Fibroblast of skin of right biceps (primary cell): ENCODE measurements at places on chromosomes 11 and 22.

GRCh38 chr11:133934599-133935550 lies 21.9 kb downstream of the IGSF9B start:
- peak; percentile 61 for DNase-seq

DNA sequence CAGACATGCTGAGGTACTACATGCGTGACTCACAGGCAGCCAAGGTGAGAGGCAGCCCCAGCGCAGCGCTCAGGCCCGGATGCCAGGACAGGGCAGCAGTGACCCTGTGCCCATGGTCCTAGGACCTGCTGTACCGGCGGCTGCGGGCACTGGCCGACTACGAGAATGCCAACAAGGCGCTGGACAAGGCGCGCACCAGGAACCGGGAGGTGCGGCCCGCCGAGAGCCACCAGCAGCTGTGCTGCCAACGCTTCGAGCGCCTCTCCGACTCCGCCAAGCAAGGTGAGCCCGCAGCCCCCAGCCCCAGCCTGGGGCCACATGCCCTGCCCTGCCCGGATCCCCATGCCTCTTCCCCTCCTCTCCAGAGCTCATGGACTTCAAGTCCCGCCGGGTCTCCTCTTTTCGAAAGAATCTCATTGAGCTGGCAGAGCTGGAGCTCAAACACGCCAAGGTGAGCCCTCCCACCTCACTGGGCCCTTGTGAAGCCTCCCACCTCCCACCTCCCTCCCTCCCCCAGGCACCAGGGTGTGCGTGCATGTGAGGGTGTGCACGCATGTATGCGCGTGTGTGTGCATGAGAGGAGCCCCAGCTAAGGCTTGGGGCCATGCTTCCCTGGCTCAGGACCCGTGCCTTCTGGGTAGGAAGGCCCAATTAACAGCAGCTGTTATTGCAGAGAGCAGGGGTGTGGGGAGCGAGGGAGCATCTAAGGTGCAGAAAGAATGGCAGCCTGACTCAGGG lies 5.3 kb downstream of the CFL1 start:
- DNase-seq, result no peak

GRCh38 chr11:20621679-20622078 lies 22.3 kb downstream of the SLC6A5 start:
- no peak for DNase-seq

- DNase-seq, result no peak
These were observed 90.4 kb upstream of the SHISAL1 start for GRCh38 chr22:44403166-44403565.

- no peak for DNase-seq
These were observed 23.4 kb downstream of the GTPBP1 start for GRCh38 chr22:38728871-38729796.

- DNase-seq, result no peak
These were observed 117.0 kb downstream of the MPPED1 start for GRCh38 chr22:43528601-43529360.

GRCh38 chr22:44623771-44624510 lies 78.1 kb upstream of the PRR5 start:
- DNase-seq, result peak; percentile 17

DNA sequence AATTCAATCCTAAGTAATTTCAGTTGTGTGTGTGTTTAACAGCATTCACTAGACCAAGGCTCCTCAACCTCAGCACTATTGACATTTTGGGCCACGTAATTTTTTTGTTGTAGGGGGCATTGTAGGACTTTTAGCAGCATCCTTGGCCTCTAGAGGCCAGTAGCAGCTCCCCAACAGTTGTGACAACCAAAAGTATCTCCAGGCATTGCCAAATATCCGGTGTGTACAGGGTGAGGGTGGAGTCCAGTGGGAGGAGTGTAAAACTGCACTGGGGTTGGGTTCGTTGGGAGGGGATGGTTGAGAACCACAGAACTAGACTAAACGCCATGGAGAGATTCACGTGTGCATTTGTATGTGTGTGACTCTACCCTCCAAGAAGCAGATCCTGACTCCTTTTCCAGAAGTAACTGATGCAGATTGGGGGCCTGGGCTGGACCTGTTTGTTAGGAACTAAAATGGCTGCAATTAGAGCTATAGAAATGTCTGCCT lies 5.9 kb upstream of the PHF21A start:
- DNase-seq, result peak; percentile 75

DNA sequence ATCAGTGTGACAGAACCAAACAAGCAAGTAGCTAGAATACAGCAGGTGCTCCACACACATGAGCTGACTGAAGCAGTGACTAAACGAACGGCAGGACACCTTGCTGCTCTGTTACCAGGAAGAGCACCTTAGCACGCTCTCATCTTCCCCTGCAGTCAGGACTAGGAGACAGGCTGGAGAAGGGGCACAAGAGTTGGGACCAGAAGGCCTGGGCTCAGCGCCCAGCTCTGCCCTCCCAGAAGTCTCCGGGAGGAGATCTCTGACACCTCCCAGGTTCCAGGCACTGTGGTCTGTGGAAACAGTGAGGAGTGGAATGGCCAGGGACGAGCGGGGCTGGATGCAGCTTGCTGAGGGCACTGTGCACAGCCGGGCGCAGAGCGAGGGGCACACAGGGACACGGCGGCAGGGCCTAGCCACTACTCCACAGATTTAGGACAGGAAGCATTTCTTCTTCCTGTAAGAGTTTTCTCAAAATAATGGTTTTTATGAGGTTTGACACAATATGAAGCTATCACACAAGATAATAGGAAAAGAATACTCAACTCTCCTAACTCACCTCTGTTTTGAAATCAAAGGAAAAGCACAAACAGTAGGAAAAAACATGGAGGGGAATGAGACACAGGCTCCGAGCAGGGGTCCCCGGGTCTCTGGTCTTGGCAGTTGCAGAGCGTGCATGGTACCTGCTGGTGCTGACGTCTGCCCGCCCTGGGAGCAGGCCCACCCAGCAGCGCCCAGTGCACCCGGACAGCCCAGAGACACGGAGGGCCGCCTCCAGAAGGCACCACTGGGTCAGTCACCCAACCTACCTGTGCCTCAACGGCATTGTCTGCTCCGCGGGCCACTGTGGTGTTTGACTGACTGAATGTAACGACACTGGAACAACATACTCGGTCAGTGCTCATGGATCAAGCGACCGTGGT lies 67.6 kb downstream of the NCAPD3 start:
- DNase-seq, result no peak

DNA sequence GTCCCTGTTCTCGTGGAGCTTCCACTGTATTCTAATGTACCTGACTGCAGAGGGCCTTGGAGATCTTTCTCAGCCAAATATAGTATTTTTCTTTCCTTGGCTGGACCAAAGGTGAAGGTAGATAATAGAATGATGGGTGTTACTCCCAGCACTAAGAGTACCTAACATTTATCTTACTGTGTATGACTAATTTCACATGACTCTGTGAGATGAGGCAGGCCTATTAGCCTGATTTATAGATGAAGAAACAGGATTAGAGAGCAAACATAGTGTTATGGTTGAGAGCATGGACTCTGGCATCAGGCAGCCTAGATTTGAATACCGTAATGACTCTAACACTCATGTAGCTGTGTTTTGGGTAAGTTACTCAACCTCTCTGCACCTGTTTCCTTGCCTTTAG lies 2.7 kb downstream of the ACO2 start:
- DNase-seq, result no peak

DNA sequence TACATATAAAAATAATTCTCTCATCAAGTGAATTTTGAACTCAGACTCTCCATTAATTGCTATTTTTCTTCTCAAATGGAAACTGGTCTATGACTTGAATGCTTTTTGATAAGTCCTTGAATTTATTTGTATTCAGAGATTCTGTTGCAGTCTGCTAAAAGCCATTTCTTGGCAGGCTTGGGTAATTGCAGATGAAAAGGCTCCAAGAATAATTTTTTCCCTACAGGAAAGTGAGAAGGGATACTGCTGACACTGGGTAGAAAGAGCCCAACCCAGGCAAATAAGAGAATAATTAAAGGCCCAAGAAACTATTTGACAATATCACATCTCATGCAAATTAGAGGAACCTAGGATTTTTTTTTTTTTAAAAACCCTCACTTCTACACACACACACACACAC lies 246.5 kb upstream of the DDI1 start:
- no peak for DNase-seq

- peak; percentile 26 for DNase-seq
These were observed 19.2 kb downstream of the SERPIND1 start for GRCh38 chr22:20792966-20793728.

- DNase-seq, result peak; percentile 82
These were observed 7.2 kb downstream of the FLI1 start for GRCh38 chr11:128701086-128701485.

DNA sequence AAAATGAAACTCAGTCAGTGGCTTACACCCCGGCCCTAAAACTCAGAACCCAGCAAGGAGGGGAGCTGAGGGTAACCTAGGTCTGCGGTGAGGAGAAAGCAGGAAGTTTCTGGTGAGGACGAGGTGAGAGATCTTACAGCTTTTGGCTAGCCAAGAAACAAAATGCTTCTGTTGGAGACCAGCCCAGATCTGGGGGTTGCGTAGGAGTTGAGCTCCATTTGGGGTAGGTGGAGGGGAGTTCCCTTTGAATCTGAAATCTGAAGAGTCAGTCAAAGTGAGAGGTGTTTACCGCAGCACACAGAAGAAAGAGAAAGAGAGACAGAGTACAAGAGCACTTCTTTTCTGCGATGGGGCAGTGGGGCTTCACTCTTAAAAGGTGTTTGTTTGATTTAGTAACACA lies 29.6 kb downstream of the EHF start:
- DNase-seq, result no peak

GRCh38 chr11:65887723-65888162 lies 528 bp downstream of the FIBP start:
- DNase-seq, result peak; percentile 47

DNA sequence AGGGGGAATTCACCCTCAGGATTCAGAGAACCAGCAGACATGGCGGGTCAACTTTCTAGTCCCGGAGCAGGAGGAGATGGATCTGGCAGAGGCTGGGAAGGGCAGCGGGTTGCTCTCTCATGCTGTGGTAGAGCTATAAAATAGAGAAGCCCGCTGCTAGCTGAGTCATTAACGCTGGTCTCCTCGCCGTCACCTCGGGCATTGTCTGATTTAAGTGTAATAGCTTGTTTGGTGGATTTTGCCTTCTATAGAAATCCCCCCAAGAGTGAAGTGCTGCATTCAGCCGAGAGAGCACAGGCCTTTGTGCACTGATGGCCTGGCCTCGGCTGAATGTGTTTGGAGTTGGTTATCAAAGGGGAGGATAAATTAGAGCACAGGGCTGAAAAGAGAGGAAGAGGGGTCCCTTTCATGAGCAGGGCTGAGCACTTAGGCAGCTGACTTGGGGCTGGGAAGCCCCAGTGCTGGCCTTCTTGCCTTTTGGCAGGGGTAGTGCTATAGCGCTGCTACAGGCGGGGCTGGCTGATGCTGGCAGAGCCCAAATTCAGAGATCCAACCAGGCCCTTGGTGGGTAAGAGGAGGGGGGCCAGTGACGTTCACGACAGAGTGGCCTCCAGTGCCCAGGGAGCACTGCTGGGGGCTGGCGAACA lies 161.1 kb upstream of the CADM1 start:
- no peak for DNase-seq

GRCh38 chr11:44711113-44711786 lies 15.5 kb upstream of the TSPAN18 start:
- DNase-seq, result no peak

DNA sequence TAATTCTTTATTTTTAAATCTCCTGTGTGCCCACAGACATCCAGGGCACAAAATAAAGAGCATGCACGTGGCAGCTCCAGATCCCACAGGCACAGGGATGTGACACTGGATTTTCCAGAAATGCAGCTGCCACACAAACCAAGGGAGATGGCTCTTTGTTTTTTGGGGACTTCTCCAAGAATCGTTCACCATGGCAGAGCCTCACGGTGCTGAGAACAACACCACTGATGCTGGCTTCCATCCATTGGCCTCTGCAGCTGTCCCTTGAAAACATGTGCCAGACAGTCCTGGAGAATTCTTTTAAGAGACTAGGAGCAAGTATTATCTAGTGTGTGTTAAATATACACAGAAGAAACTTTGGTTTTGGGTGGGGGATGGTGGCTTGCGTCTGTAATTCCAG lies 108.4 kb upstream of the SLC22A12 start:
- no peak for DNase-seq

- DNase-seq, result no peak
These were observed 332.8 kb upstream of the C11orf87 start for GRCh38 chr11:109089144-109089543.

- no peak for DNase-seq
These were observed 21.4 kb downstream of the KCNQ1 start for GRCh38 chr11:2466069-2466801.

GRCh38 chr22:21642584-21643448 lies 714 bp downstream of the SDF2L1 start:
- DNase-seq, result peak; percentile 59

GRCh38 chr11:128626913-128627665 lies 39.7 kb upstream of the ETS1 start:
- no peak for DNase-seq

- no peak for DNase-seq
These were observed 75.7 kb downstream of the CYB5R2 start for GRCh38 chr11:7597620-7598019.

GRCh38 chr11:103013421-103013820 lies 57.9 kb upstream of the MMP13 start:
- DNase-seq, result peak; percentile 23

- no peak for DNase-seq
These were observed 129.1 kb downstream of the FCHSD2 start for GRCh38 chr11:73013021-73013420.

GRCh38 chr11:46696212-46696558 lies 4.2 kb downstream of the ARHGAP1 start:
- DNase-seq, result no peak

GRCh38 chr11:94869186-94869585 lies 101.0 kb downstream of the AMOTL1 start:
- DNase-seq, result no peak

GRCh38 chr11:113721462-113722066 lies 15.5 kb upstream of the TMPRSS5 start:
- DNase-seq, result peak; percentile 22

DNA sequence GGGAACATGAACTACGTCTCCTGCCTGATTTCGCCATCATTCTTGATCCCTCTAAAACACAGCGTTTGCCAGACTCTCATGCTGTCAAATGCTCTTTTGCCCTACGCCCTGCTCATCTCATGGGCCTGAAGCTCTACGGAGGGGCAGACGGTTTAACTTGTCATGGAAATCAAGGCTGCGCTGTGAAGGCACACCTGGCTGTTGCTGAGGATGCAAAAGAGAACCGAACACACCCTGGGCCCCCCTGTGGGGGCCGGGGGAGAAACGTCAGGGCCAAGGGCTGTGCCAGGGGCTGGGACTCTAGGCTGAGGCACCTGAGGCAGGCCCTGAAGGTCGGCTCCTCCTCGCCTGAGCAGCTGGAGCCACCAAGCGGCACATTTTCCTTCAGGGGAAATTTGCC lies 957.2 kb downstream of the BRD1 start:
- no peak for DNase-seq

GRCh38 chr11:57248780-57249383 lies 11.8 kb upstream of the APLNR start:
- DNase-seq, result peak; percentile 68

DNA sequence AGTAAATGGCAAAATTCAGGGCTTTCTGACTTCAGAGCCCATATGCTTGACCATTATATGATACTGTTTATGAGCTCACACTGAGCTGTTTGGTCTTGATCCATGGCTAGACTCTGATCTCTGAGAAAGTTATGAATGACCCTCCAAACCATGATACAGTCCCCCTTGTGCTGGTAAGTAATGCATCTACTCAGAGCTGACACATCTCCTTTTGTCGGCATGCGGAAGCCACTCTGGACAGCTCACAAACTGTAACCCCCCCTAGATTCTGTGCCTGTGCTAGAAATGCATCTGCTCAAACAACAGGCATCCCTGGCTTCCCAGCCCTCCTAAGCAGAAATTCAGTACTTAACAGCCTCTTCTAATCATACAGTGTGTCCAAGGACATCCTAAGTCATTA lies 150.8 kb upstream of the RAG2 start:
- peak; percentile 28 for DNase-seq
